ENCODE measurements at places on chromosomes 2 and 18. TPM values are rescaled to one million over a fixed set of nuclear protein-coding genes. Genes with fewer than 3 reads are reported as not detected.

DNA sequence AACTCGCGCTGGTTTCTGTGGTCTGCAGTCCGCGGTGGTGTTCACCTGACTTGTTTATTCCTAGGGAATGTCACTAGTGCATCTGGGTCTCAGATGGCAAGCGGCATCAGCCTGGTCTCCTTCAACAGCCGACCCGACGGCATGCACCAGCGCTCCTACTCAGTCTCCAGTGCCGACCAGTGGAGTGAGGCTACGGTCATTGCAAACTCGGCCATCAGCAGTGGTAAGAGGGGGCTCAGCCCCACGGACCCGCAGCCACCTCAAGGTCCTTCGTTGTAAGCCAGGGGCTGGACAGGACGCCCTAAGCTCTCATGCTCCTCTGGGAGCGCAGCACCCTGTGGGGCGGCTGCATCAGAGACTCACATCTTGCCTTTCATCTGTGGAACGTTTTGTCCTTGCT lies 237.5 kb downstream of the GBX2 start:
- DNase-seq, result no peak

GRCh38 chr2:32931519-32931918 lies 15.2 kb upstream of the LTBP1 start:
- DNase-seq, result no peak

GRCh38 chr2:233414777-233415570 lies 60.7 kb downstream of the DGKD start:
- peak; percentile 37 for DNase-seq

The GRB14 gene
- 2.3 TPM for total RNA-seq

- DNase-seq, result no peak
Observed at GRCh38 chr2:191270306-191271161, 25.3 kb downstream of the MYO1B start.
